ENCODE measurements at places on chromosomes 6 and 20.

DNA sequence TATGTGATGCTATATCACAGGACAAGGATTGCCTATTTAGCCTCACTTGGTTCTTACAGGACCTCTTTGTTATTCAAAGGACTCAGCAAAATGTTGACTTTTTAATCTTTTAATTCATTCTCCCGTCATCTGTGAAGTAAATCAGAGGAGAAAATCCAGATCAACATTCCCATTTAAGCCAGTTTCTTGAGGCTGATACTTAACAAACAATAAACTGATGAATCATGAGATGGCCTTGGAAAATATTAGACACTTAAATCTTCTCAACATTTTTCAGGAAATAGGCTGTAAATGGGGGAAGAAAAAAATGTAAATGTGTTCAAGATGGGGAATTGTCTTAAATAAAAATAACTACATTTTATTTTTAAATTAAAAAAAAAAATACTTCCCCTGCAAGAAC lies 55.9 kb upstream of the UBR2 start:
- DNase-seq: peak; percentile 16

DNA sequence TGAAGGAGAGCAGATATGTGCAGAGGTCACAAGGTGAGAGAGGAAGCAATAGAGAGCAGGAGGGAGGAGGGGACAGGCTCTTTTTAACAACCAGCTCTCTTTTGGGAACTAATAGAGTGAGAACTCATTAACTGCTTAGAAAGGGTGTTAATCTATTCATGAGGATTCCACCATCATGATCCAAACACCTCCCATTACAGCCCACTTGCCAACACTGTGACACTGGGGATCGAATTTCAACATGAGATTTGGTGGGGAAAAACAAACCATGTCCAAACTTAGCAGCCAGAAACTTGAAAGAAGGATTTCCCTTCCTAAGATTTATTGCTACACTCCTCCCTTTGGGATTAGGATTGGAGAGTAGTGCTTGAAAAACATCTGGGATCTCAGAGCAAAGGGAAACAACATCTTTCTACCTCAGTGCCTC lies 135.5 kb upstream of the PLCB4 start:
- DNase-seq: no peak

DNA sequence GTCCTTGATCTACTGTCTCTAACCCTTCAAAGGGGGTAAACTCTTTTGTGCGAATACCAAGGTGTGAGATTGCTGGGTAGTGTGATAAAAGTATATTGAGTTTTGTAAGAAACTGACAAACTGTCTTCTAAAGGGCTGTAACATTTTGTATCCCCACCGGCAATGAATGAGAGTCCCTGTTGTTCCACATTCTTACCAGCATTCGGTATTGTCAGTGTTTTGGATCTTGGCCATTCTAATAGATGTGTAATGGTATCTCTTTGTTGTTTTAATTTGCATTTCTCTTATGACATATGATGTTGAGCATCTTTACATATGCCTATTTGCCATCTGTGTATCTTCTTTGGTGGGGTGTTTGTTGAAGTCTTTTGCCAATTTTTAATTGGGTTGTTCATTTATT lies 1090.7 kb downstream of the KIF16B start:
- no peak for DNase-seq

DNA sequence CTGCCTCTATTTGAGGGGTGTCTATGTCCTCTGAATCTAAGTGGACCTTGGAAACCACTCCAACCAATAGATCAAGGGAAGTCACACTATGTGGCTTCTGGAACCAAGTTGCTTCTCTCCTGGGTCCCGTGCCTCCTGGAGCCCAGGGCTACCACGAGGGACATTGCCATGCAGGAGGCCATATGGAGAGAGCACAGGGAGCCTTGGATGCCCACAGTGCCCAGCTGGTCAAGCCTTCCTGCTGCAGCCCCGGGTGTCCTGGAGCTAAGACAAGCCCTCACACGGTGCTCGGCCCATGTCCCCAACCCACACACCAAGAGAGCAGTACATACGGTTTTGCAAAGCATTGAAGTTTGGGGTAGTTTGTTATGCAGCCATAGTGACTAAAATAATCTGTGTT lies 231.6 kb downstream of the SYNDIG1 start:
- DNase-seq: no peak

- no peak for DNase-seq
These were observed 334.1 kb downstream of the BCKDHB start for GRCh38 chr6:80440496-80441115.

- DNase-seq: no peak
These were observed 52.2 kb downstream of the KDM1B start for GRCh38 chr6:18207438-18207837.

DNA sequence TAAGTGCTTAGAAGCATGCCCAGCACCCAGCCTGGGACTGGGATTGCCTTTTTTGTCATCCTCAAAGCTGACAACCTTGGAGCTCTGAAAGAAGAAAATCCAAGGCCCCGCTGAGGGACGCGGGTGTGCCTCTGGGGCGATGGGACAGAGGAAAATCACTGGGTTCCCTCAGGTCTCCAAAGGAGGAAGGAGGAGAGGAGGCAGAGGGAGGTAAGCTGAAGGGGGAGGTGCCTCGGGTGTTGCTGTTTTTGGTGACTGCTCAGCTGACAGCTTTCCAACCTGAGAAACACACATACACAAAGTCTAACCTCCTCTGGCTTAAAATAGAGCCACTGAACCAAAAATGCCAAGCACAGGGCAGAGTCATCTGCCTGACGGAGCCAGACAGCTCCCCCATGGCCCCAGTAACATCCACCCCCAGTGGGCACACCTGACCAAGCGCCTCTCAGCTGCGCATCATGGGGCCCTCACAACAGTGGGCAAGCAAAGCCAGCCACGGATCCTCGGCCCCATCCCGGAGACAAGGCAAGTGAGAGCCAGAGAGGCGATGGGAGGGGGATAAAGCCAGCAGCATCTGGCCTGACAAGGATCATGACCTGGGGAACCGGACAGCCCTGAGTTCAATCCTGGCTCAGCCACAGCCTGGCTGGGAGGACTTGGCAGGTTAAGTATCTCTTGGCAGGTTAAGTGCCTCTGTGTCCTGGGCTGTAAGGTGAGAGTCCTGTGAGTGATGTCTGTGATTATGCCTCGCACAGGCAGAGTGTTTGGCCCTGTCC lies 3.2 kb upstream of the KCNK15 start:
- no peak for DNase-seq

DNA sequence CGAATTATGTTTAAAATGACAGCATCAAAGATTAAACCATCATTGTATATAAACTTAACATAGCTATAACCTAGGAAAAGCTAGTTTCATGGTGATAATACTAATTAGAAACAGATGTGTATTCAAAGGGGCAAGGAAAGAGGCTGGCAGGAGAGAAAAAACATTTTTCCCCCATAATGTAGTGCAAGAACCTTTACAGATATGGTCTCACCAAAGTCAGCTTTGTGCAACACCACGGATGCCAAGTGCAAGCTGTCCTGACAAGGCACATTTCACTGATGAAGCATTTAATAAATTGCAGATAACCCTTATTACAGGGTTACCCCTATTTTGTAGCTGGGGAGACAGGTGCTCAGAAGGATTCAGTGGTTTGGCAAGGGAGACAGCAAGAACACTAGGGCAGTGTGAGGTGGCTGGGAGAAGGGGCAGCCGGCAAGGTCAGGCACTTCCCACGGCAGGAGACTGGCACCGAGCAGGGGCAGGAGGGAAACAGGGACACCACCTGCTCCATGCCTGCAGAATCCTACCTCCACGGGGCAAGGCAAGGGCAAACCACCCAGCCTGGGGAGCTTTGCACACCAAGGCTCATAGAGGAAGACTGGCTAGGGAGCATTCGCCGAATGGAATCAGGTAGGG lies 6.5 kb downstream of the RPS6KA2 start:
- DNase-seq: peak; percentile 35

- peak; percentile 98 for DNase-seq
These were observed 4.3 kb downstream of the CALHM4 start for GRCh38 chr6:116557893-116558292.

- peak; percentile 77 for DNase-seq
These were observed 111.2 kb upstream of the BEND6 start for GRCh38 chr6:56843476-56844349.

GRCh38 chr20:50594591-50595432 lies 84.6 kb downstream of the PTPN1 start:
- DNase-seq: no peak

- DNase-seq: no peak
These were observed 13.3 kb downstream of the FITM2 start for GRCh38 chr20:44297721-44298120.

GRCh38 chr6:138907167-138907566 lies 80.9 kb downstream of the REPS1 start:
- DNase-seq: no peak

DNA sequence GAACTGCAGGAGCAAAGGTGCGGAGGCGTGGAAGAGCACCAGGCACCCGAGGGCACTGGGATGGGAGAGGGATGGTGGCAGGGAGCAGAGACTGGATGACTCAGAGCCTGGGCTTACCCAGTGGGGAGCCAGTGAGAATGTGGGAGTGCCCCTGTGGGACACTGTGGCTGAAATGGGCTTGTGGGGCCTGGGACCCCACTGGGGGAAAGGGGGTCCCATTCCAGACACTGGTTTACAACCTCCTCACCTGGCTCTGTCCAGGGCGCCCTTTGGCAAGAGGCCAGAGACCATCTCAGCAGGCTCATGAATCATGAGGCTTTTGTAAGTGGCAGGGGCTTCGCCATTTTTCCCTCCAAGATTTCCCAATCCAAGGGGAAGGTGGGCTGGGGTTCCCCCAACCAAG lies 124.0 kb upstream of the MAFB start:
- DNase-seq: no peak

- no peak for DNase-seq
These were observed 280.5 kb upstream of the JAG1 start for GRCh38 chr20:10954137-10954840.

- DNase-seq: no peak
These were observed 73.1 kb upstream of the SUPT3H start for GRCh38 chr6:45450831-45451230.

DNA sequence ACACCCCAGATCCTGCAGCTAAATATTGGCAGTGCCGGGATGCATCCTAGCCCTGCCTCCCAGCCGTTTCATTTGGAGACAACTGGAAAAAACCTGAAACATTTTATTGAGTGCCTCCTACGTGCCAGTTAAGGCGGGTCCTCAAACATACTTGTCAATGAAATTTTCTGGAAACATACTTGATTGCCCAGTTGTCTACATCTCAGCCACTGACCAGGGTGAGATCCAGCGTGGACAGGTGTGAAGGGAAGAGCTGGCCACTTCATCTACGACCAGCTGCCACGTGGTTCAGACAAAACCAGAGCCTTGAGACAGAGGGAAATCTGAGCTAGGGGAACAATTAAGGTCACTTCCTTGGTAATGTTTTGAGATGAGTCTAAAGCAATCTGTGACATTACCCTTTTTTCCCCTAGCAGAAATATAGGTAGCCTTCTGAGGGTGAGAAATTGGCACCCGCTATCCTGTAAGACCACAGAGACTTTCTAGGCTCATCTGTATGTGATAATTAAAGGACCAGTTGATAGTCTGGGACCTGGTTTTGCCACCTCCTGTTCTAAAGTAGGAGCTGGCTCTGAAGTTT lies 116.3 kb upstream of the MTHFD1L start:
- DNase-seq: no peak

GRCh38 chr20:48170625-48171024 lies 385.3 kb upstream of the SULF2 start:
- DNase-seq: no peak

DNA sequence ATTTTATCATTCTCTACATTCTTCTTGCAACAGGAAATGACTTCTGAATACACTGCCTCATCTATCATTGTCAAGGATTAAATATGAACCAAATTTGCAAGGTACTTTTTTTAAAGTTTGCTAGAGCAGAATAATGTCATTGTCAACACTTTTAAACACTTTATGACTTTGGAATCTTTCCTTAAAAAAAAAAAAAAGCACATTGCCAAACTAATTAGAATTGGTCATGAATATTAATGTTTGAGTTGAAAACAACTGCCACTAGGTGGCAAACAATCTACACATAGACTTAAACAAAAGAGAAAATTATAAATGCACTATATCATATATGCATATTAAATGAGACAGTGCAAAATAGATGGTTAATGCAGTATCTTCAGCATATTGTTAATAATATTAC lies 32.5 kb upstream of the TMEM244 start:
- peak; percentile 60 for DNase-seq

GRCh38 chr6:60754879-60755278 lies 1531.1 kb downstream of the KHDRBS2 start:
- no peak for DNase-seq

DNA sequence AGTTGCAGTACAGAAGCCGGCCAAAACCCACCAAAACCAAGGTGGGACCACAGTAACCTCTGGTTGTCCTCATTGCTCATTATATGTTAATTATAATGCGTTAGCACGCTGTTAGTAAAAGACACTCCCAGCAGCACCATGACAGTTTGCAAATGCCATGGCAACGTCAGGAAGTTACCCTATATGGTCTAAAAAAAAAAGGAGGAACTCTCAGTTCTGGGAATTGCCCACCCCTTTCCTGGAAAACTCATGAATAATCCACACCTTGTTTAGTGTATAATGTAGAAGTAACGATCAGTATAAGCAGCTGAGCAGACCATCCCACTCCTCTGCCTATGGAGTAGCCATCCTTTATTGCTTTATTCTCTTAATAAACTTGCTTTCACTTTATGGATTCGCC lies 148.6 kb upstream of the EXOC2 start:
- no peak for DNase-seq

GRCh38 chr6:70956191-70956450 lies 739 bp downstream of the B3GAT2 start:
- DNase-seq: no peak

GRCh38 chr6:15661853-15662325 lies 939 bp downstream of the DTNBP1 start:
- DNase-seq: peak; percentile 1

DNA sequence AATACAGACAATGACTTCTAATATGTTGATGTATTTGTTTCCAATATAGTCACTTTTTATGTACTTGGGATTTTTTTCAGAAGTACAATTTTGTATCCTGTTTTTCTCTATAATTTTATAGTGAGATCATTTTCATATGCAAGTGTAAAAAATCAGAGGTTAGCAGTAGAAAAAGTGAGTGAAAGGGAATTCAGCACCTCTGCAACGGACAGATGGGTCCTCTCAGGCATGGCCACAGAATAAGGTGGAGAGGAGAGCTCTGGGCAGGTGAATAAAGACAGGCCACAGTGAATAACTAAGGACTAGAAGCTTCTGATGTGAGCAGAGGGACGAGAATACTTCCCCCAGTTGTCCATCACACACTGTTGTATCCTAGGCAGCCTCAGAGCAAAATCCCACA lies 210.1 kb upstream of the CNR1 start:
- no peak for DNase-seq

GRCh38 chr6:81861281-81861680 lies 108.8 kb upstream of the TENT5A start:
- DNase-seq: no peak

DNA sequence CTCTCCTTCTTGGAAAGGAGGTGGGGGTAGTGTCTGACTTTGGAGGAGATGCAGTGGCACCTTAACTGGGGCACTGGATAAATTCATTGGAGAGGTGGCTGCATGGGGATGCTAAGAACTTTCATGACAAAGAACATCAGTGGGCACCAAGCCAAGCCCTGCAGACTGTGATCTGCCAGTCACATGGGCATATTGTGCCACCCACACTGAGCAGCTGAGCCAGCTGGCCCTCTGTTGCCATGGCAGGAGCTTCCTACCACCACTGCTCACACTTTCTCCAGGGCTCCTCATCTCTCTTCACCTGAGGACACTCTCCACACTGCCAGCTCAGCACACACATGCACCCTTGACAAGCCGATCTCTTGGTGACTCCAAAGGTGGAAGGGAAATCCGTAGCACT lies 715.6 kb downstream of the QKI start:
- no peak for DNase-seq

GRCh38 chr20:57738484-57738883 lies 28.7 kb upstream of the PMEPA1 start:
- DNase-seq: peak; percentile 3

Data from fibroblast of pulmonary artery (primary cell).